Gastrocnemius medialis (tissue), 4 donors: ENCODE measurements at places on chromosomes 11 and 22. TPM values are rescaled to one million over a fixed set of nuclear protein-coding genes. Genes with fewer than 3 reads are reported as not detected.

GRCh38 chr11:14529951-14530350 lies 9.8 kb upstream of the PSMA1 start:
- H3K4me1 ChIP-seq: no peaks in the 10 kb centered on the region
- no peak for DNase-seq
- no peak overlapping the region for H3K4me3 ChIP-seq
- H3K36me3 ChIP-seq: no peaks in the 10 kb centered on the region
- no peak overlapping the region for H3K27ac ChIP-seq

The CENPM gene
- not detected for total RNA-seq

The SERHL2 gene
- total RNA-seq: 13.4 TPM

The KCNJ1 gene
- not detected for total RNA-seq

- no peaks in the 10 kb centered on the region for H3K27me3 ChIP-seq
- no peak overlapping the region for H3K4me3 ChIP-seq
- no peaks in the 10 kb centered on the region for H3K4me1 ChIP-seq
- no peak for DNase-seq
Measured at GRCh38 chr11:63829823-63830489, 9.0 kb upstream of the MARK2 start.

DNA sequence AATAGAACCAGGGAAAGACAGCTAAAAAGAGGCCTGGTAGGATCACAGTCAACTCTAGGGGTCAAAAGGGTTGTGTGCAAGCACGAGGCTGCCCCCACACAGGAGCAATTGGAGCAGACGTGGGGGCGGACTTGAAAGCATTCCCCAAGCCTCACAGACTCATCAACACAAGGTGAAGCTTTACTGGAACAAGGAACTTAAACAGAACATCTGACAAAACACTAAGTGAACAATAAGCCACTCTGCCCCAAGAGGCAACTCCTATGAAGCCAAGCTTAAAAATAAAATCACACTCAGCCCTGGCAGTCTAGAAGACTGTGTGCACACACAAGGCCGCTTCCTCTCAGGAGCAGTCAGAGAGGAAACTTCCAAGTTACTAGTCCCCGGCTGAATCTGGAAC lies 32.2 kb upstream of the TEAD1 start:
- H3K4me3 ChIP-seq: no peak overlapping the region
- DNase-seq: no peak
- no peaks in the 10 kb centered on the region for H3K36me3 ChIP-seq
- no peaks in the 10 kb centered on the region for H3K4me1 ChIP-seq

DNA sequence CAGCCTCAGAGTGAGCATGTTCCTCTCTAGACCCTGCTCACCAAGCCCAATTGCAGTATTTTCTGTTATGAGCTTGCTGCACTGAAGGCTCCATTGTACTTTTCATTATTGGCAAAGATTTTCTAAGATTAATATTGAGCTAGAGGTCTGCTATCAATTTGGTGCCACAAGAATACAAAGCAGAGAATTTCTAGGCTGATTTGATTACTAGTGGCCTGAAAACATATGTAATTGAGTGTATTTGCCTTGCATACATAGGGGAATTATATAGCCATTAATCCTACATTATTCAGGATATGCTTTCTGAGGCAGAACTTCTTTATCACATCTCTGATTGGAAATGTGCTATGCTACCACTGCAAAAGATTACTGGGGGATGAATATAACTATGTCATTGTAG lies 322.9 kb upstream of the ZC3H12C start:
- DNase-seq: no peak
- no peak overlapping the region for H3K4me3 ChIP-seq
- H3K36me3 ChIP-seq: no peaks in the 10 kb centered on the region
- no peak overlapping the region for H3K27ac ChIP-seq

The GAL gene
- not detected for total RNA-seq

DNA sequence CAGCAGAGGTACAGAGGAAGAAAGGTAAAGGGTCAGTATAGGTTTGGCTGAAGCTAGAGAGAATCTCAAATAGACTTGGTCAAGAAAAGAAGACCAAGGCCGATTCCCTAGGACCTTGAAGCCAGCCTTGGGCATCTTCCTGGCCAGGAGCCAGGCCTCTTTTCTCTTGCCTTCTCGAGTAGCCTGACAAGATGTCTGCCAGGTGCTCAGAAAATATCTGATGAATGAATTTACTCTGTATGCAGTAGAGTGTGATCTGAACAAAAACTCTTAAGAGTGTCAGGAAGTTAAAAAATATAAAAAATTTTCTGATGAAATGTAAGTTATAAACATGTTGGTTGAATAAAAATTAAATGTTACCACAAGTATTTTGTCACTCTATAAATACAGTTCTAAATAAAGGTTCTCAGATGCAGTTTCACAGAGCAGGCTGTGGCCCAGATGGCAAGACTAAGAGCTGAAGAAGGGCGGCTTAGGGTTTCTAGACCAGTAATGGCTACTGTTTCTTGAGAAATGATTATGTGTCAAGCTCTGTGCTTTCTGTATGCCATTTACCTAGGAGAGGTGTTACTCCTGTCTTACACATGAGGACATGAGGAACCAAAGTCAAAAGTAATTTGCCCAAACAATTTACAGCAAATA lies 98.1 kb downstream of the ATXN10 start:
- H3K27me3 ChIP-seq: no peaks in the 10 kb centered on the region
- no peak overlapping the region for H3K4me3 ChIP-seq
- DNase-seq: peak; percentile 46

The SOX6 gene
- total RNA-seq: 38.5 TPM

DNA sequence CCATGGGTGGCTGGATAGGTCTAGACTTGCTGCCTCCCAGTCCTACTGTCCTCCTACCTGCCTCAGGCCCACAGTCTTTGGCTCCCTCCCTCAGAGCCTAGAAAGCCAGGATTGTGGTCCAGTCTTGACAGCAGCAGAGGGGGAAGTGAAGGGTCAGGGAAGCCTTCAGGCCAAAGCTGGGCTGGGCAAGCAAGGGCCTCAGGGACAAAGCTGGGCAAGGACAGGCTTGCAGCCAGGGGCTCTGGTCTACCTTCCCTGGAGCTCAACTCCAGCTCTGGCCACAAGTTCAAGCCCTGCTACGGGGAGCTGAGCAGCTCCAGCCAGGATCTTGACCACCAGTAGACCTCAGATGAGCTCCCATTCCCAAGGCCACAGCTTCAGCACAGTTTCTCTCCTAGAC lies 14.9 kb downstream of the LMO1 start:
- H3K27me3 ChIP-seq: no peaks in the 10 kb centered on the region
- no peak overlapping the region for H3K27ac ChIP-seq
- H3K4me1 ChIP-seq: peaks cover 27% of the 10 kb centered on the region
- DNase-seq: no peak
- no peak overlapping the region for H3K4me3 ChIP-seq
- H3K36me3 ChIP-seq: no peaks in the 10 kb centered on the region

DNA sequence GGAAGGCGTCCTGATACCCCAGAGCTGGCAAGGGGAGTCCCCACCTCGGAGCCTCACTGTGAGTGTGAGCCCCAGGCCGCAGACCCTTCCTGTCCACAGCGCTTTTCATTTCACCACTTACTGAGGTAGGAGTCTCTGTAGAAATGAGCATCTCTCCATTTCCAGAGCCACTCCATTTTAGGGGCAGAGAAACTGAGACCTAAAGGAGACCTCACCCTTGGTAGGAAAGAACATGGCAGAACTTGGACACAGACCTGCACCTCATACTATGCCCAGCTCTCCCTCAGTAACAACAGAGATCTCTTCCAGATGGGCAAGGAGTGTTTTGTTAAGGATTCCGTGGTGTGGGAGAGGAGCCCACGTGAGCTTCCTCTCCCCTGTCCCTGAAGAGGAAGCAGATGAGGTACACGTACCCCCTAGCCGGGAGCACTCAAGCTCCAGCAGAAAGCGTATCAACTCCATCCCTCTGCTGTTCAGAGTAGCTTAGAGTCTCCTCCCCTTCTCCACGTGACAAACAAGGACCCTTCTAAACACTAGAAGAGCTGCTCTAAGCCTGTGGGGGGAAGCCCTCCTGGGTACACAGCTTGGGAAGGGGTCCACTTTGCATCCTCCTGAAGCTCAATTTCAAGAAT lies 532 bp upstream of the VSIG2 start:
- H3K27ac ChIP-seq: no peak overlapping the region
- DNase-seq: no peak
- no peaks in the 10 kb centered on the region for H3K4me1 ChIP-seq
- peaks cover 42% of the 10 kb centered on the region for H3K27me3 ChIP-seq
- peaks cover 3% of the 10 kb centered on the region for H3K36me3 ChIP-seq

The HBD gene
- not detected for total RNA-seq

The PATE2 gene
- total RNA-seq: not detected

The E2F8 gene
- total RNA-seq: 0.39 TPM

DNA sequence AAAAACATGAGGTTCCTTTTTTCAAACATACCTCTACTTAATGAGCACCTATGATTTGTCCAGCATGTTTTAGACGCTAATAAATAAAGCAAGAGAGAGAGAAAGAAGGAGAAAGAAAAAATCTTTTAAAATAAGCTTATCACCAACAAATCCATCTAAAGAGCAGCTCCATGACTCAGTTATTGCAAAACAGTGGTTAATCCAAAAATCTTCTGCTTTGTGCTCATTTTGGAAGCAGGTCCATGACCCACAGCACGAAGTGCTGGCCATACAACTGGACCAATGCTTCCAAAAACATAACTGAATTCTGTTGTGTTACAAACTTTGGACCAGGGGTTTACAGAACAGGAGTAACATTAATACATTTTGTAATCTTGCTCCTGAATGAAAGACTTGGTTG lies 696.6 kb downstream of the KCNA4 start:
- no peak overlapping the region for H3K4me3 ChIP-seq
- no peaks in the 10 kb centered on the region for H3K27me3 ChIP-seq
- DNase-seq: no peak
- no peak overlapping the region for H3K27ac ChIP-seq
- no peaks in the 10 kb centered on the region for H3K4me1 ChIP-seq
- no peaks in the 10 kb centered on the region for H3K36me3 ChIP-seq

- peak within 1 kb of the TSS; percentile 90 for H3K4me3 ChIP-seq
- H3K36me3 ChIP-seq: peaks cover 19% of the 10 kb centered on the region
- peak within 1 kb of the TSS; percentile 97 for H3K27ac ChIP-seq
- no peaks in the 10 kb centered on the region for H3K27me3 ChIP-seq
- peaks cover 68% of the 10 kb centered on the region for H3K4me1 ChIP-seq
Measured at GRCh38 chr22:30968015-30968923, at the start of gene MORC2. Gene MORC2, minus strand, starts transcription at chr22:30968774. Its CDS starts 885 bp downstream, at chr22:30967889.

The BIK gene
- not detected for total RNA-seq

- no peak overlapping the region for H3K4me3 ChIP-seq
- H3K36me3 ChIP-seq: no peaks in the 10 kb centered on the region
- H3K27ac ChIP-seq: no peak overlapping the region
- no peaks in the 10 kb centered on the region for H3K27me3 ChIP-seq
- no peak for DNase-seq
Measured at GRCh38 chr22:42138972-42139371, 8.4 kb upstream of the CYP2D6 start.

DNA sequence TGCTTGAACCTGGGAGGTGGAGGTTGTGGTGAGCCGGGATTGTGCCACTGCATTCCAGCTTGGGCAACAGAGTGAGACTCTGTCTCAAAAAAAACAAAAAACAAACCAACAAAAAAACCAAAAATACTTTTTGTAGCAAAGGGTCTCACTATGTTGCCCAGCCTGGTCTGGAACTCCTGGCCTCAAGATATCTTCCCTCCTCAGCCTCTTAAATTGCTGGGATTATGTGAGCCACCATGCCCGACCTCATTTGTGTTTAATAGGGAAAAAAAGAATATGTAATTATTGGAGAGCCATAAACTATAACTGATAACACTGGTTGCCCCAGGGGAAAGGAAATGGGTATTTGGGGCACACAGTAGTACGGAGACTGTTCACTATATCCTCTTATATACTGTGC lies 19.7 kb downstream of the UVRAG start:
- DNase-seq: no peak
- H3K27ac ChIP-seq: no peak overlapping the region
- no peaks in the 10 kb centered on the region for H3K36me3 ChIP-seq

The CYP2R1 gene
- total RNA-seq: 4.8 TPM

- no peak overlapping the region for H3K27ac ChIP-seq
- no peaks in the 10 kb centered on the region for H3K36me3 ChIP-seq
- H3K27me3 ChIP-seq: no peaks in the 10 kb centered on the region
- H3K4me3 ChIP-seq: no peak overlapping the region
Measured at GRCh38 chr11:66976028-66976467, 944 bp downstream of the C11orf86 start.

DNA sequence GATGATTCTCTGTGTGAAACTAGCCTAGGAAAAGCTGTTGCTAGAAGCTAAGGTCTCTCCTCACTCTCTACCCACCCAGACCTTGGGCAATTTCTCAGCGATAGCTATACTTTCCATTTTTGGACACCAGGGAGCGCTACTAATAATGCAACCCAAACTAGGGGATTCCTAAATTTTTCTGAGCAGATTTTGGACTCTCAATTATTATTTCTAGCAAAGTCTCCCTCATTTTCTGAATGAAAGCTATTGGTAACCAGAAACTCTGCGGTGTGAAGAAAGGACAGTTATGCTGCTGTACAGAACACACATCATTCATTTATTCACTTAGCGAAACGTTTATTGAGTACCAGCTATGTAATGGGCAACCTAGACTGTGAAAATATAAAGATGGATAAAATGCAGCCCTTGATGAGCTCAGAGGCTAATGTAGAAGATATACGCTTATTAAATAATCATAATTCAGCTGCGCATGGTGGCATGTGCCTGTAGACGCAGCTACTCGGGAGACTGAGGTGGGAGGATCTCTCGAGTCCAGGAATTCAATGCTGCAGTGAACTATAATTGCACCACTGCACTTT lies 6.1 kb upstream of the STIM1 start:
- no peaks in the 10 kb centered on the region for H3K27me3 ChIP-seq
- no peak for DNase-seq
- no peak overlapping the region for H3K4me3 ChIP-seq
- no peak overlapping the region for H3K27ac ChIP-seq

The GRAP2 gene
- not detected for total RNA-seq

The MCM5 gene
- total RNA-seq: 19.3 TPM

The RFPL3 gene
- total RNA-seq: not detected

The OR8G5 gene
- not detected for total RNA-seq

The API5 gene
- 55.9 TPM for total RNA-seq

DNA sequence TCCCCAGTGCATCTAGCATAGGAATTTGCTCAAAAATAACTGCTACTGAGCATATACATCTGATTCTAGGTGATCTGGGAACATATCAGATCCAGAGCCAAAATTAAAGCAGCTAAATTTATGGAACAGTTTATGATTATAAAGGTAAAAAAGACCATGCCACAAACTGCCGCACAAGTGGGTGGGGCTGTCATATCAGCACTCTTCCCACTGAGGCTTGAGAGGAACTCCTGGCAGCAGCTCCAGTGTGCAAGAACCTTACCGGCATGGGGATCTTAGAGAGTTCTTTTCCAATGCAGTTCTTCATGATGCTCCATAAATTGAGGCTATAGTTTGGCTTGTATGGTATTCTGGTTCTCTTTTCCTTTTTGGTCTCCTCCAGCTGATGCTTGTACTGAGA lies 15.3 kb downstream of the OSBP start:
- peaks cover 5% of the 10 kb centered on the region for H3K4me1 ChIP-seq
- H3K4me3 ChIP-seq: no peak overlapping the region
- no peak overlapping the region for H3K27ac ChIP-seq
- DNase-seq: no peak
- no peaks in the 10 kb centered on the region for H3K27me3 ChIP-seq

The ARAP1 gene
- 18.3 TPM for total RNA-seq

- DNase-seq: no peak
- no peaks in the 10 kb centered on the region for H3K27me3 ChIP-seq
- H3K36me3 ChIP-seq: no peaks in the 10 kb centered on the region
- H3K27ac ChIP-seq: peak overlapping the region; percentile 61
- H3K4me3 ChIP-seq: no peak overlapping the region
Measured at GRCh38 chr22:17064498-17065100, 20.2 kb upstream of the IL17RA start.

GRCh38 chr11:19366992-19367709 lies 126.4 kb upstream of the E2F8 start:
- H3K4me3 ChIP-seq: no peak overlapping the region
- H3K36me3 ChIP-seq: no peaks in the 10 kb centered on the region
- H3K27me3 ChIP-seq: no peaks in the 10 kb centered on the region
- H3K27ac ChIP-seq: peak overlapping the region; percentile 42
- peaks cover 9% of the 10 kb centered on the region for H3K4me1 ChIP-seq

The KRTAP5-9 gene
- not detected for total RNA-seq
